Bone marrow (tissue), 2 donors: ENCODE measurements at places on chromosomes 16 and 17.
A peak's percentile ranks its signal among the peaks of the same experiment; 100 is the strongest.

DNA sequence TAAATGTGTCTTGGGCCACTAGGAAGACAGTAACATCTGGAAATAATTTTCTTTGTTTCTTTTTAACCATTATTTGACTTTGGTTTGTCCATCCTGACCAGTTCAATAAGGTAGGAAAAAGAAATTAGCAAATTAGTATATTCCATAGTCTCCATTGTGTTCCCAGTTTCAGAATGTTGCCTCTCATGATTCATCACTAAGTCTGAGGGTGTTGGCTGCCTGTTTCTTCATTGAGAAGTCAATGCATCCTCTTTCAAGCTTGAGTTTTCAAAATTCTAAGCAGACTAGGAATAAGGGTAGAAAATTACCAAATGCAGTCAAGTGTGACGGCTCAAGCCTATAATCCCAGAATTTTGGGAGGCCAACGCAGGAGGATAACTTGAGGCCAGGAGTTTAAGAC is 41.9 kb downstream of the ZFHX3 start:
- DNase-seq = no peak

DNA sequence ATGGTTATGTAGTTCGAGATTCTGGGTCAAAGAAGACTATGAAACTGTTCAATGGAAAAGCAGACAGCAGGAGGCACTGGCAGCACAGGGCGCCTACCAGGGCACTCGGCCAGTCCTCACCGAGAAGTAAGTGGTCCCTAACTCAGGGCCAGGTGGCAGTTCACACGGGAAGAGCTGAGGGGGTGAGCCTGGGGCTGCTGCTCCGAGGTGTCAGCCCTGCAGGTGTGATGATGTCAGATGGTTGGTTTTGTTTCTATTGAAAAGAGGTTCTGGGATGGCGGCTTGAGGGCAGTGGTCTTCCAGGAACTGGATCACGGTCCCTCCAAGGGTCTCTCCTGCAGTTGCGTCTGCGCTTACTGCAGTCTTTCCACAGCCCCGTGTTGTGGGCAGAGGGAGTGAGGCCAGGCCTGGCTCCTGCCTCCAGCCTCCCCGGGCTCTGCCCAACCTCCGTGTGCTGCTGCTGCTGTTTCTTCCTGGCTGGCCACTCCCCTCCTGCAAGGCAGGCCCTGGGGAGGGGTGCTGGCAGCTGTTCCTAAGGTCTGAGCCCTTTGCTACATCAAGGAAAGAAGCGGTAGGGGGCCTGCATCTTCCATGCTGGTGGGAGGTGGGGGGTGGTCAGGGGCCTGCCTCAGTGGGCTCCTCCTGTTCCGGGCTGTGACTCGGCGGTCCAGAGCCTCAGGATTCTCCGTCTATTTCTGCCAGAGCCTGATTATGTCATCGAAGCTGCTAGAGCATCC is 22.6 kb downstream of the RNF213 start:
- DNase-seq = no peak

DNA sequence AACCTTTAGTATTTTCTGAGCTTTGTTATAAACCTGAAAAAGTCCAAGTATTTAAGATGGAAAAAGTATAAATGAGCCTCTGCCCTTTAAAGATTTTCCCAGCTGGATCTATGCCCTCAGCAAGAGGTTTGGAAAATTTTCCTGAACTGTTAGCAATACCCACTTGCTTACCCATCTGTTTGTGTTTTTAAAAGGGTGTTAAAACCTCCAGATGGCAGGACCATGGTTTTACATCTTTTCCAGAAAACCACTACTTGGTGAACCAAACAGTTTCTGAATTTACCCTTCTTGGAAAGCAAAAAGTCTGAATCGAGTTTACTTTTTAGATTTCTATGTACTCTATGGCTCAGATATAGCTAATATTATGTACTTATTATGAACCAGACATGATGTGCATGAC is 719 bp downstream of the PMFBP1 start:
- DNase-seq = no peak

GRCh38 chr16:1159973-1160772 is 7.3 kb downstream of the CACNA1H start:
- no peak for DNase-seq

- DNase-seq = no peak
Observed at GRCh38 chr17:55818026-55818425, 67.2 kb downstream of the PCTP start.

GRCh38 chr16:761625-762513 is 1.3 kb downstream of the MSLN start:
- DNase-seq = no peak

GRCh38 chr17:56665864-56666263 is 72.4 kb downstream of the NOG start:
- no peak for DNase-seq

GRCh38 chr17:17694169-17695081 is 13.2 kb downstream of the RAI1 start:
- DNase-seq = peak; percentile 57
